ENCODE measurements at places on chromosomes 4 and X. TPM values are rescaled to one million over a fixed set of nuclear protein-coding genes. Genes with fewer than 3 reads are reported as not detected.

- DNase-seq: no peak
Observed at GRCh38 chrX:153527208-153527607, 9.8 kb downstream of the ATP2B3 start.

DNA sequence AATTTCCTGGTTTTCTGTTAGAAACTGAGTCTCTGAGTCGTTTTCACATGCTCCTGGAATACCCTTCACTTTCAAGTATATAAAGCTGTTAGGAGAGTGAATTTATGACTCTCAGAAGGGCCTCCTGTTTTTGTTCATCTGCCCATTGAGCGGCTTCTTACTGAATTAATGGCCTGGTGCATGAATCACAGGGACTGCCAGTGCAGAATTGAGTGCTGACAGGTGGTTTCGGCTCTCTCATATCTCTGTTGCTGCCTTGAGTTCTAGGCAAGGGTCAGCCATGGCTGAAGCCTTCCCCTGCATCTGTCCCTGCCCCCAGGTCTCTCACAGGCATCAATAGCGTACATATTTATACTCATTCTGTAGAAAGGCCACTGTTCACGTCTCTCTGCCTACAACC lies 22.7 kb upstream of the SEPSECS start:
- DNase-seq: no peak

DNA sequence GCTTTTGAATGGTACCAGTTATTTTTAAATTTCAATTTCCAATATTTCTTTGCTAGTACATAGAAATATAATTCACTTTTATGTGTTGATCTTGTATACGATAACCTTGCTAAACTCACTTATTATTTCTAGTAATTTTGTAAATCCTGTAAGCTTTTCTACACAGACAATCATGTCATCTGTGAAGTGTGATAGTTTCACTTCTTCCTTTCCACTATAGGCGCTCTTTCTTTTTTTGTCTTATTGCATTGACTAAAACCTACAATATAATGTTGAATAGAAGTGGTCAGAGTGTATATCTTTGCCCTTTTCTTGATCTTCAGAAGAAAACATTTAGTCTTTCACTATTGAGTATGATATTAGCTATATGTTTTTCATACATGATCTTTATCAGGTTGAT lies 76.6 kb downstream of the ZNF182 start:
- no peak for DNase-seq

DNA sequence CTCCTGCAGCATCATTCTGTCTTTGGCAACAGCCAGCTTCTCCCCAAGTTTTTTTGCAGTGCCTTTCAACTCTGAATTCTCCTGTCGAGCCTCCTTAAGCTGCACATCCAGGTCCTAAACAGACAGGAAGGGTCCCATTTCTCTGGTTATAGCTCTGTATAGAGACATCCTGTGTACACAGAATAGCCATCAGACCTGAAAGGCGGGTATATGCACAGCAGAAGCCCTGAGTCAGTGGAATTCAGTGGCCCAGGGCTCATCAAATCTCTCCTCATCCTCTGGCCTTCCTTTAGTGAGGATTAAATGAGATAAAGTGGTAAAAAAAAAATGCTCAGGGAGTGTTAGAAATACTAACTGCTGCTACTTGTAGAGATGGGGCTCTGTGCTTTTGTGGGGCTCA lies 73.8 kb downstream of the FAM184B start:
- DNase-seq: no peak

- DNase-seq: no peak
Observed at GRCh38 chr4:2754848-2755819, 1.0 kb downstream of the TNIP2 start.

GRCh38 chrX:144327495-144327894 lies 443.6 kb downstream of the UBE2NL start:
- DNase-seq: peak; percentile 67

Gene GAGE12E
- not detected for total RNA-seq

Gene UGT2A1
- not detected for total RNA-seq

GRCh38 chr4:14035076-14035475 lies 407.6 kb upstream of the BOD1L1 start:
- DNase-seq: no peak

DNA sequence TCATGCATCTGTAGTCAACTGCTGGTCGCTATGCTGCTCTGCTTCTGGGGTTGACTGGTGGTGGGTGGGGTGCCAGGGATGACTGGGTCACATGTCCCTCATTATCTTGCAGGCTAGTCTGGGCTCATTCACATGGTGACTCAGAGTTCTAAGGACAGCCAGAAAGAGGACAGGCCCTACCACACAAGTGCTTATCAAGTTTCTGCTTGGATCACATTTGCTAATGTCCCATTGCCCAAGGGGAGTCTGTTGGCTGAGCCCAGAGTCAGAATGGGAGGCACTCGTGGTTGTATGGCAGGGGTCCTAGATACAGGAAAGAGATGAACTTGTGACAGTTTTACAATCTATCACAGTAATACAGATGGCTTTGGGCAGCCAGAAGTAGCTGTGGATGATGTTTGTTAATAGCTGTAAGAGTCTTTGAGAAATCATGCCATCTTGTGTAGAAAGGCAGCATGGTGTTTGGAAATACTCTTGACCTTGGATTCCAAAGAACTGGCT lies 221.3 kb downstream of the GPAT3 start:
- DNase-seq: no peak

DNA sequence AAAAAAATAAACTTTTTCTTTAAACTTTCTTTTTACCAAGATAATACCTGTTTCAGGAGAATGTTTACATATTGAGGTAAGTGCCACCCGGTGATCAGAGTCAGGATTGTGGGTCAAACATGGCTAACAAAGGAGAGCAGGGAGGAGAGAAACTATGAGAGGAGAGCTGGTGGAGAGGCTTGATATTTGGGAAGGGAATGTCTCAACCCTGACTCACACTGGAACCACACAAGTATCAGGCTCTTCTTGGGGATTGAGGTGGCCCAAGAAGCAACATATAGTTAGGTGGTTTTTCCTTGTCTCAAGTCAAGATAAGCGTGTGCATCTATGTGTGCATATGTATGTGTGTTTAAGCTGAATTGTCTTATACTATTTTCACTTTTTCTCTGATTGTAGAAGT lies 6.7 kb downstream of the TCEAL1 start:
- DNase-seq: no peak

Gene TMPRSS11F
- not detected for total RNA-seq

Gene RNF150
- 12.2 TPM for total RNA-seq
